ENCODE measurements at places on chromosomes 2 and 18.

GRCh38 chr2:20576598-20577115 is 74.2 kb downstream of the HS1BP3 start:
- DNase-seq = peak; percentile 71

DNA sequence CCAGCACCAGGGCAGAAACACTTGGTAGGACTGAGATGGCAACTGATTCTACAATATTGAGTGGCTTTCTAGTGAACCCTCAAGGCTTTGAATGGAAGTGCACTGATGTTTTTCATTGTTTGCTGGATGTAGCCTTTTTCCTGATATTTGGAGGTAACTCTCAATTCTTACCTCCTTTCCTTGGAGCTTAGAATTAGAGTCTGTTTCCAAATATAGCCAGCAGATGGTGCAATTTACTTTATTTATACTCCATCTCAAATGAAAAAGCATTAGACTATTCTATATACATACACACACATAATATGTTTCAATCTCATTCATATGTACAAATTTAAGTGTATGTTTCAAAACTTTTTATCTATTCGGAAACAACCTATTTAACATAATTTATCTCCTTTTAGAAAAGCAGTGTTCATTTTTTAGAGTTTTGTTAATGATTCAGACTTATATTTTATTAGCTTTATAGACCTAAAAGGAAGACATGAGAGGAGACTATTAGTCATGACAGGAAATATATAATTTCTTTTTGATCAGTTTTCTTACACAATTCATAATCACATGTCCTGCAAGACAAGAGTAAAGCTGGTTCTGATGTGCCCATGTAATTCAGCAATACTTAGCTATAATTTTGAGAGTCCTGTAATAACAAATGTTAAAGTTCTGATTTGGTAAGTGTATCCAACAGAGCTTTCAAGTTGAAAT is 124.8 kb downstream of the NUP35 start:
- no peak for DNase-seq

DNA sequence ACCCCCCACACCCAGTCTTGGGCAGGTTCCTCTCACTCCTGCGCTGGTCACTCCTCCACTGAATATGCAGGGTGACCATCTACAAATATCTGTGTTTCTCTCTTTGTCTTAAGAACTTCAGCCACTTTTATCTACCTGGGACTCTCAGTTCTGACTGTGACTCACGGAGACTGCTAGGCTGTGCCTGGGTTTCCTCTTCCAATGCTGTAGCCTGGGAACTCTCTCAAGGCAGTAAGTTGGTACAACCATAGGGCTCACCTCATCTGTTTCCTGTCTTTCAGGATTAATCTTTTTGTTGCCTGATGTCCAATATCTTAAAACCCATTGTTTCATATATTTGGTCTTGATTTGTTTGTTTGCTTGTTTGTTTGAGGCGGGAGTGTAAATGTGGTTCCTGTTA is 47.2 kb upstream of the ZNF396 start:
- no peak for DNase-seq

- no peak for DNase-seq
Observed at GRCh38 chr18:1968801-1969498, 602.4 kb downstream of the METTL4 start.

DNA sequence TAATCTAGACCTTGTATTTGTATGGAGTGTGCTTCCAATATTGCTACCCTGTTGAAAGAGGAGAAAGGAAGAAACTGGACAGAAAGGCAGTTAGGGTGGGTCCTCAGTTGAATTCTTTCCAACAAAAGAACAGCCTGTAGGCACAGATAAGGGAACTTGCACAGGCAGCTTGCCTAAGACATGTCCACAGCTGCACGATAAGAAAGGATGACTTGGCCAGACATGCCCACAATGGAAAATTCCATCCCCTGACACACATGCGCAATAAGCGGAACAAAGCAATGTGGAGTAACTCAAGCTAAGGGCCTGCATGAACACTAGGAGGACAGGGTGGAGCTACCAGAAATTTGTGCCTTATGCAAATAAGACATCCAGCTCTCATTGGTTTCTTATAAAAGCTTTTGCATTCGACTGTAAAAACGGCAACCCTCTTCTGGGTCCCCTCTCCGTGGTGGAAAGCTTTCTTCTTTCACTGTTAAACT is 1084.7 kb upstream of the NXPH2 start:
- no peak for DNase-seq

Data from CD4-positive, alpha-beta T cell treated with Interleukin-4 for 4 hours (primary cell).